GF-D8 (cell line): ENCODE measurements at places on chromosomes 16 and 17.

GRCh38 chr16:77913738-77914253 lies 108.6 kb upstream of the CLEC3A start:
- no peak for DNase-seq

DNA sequence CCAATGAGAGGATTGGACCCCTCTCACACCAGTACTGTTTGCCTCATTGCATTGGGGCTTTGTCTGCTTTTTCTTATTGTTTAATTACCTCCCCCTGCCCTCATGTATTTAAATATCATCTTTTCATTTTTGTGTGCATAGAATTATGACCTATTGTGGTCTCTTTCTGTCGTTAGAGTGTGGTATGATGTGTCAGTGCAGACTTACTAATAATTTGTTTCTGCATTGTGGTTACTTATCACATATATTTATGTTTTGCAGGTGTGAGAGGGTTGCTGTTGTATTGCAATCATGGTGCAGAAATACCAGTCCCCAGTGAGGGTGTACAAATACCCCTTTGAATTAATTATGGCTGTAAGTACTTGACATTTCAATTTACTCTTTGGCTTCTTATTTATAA lies 2.5 kb downstream of the SEC14L1 start:
- no peak for DNase-seq

- no peak for DNase-seq
Observed at GRCh38 chr17:18323507-18324139, 8.5 kb downstream of the SMCR8 start.

GRCh38 chr17:51601622-51602261 lies 341.4 kb downstream of the UTP18 start:
- DNase-seq, result no peak

DNA sequence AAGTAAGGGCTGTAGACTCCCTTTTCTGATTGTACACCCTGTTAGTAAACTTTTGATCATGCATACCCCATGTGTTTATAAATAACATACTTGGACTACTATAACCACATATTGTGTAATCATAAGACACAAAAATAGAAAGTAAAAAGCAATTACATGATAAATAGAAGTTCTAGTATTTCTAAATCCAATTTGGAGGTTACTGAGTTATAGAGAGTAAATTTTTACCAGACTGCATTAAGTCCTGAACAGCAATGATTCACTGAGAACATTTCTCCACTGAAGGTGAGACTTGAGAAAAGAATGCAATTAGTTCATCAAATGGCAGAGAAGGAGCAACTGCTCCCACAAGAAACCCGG lies 7.7 kb upstream of the TBKBP1 start:
- no peak for DNase-seq

DNA sequence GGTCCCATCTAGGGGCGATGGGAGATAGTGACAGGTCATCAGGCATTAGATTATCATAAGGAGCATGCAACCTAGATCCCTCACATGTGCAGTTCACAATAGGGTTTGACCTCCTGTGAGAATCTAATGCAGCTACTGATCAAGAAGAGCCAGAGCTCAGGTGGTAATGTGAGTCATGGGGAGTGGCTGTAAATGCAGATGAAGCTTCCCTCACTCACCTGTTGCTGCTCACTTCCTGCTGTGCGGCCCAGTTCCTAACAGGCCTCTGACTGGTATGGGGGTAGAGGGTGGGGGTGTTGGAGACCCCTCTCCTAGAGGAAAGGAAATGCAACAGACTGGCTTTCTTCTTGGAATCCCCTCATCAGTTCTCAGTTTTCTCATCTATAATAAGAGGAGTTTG lies 131.4 kb downstream of the CA10 start:
- no peak for DNase-seq

- no peak for DNase-seq
Observed at GRCh38 chr16:67909056-67909742, 16.1 kb downstream of the PSKH1 start.

DNA sequence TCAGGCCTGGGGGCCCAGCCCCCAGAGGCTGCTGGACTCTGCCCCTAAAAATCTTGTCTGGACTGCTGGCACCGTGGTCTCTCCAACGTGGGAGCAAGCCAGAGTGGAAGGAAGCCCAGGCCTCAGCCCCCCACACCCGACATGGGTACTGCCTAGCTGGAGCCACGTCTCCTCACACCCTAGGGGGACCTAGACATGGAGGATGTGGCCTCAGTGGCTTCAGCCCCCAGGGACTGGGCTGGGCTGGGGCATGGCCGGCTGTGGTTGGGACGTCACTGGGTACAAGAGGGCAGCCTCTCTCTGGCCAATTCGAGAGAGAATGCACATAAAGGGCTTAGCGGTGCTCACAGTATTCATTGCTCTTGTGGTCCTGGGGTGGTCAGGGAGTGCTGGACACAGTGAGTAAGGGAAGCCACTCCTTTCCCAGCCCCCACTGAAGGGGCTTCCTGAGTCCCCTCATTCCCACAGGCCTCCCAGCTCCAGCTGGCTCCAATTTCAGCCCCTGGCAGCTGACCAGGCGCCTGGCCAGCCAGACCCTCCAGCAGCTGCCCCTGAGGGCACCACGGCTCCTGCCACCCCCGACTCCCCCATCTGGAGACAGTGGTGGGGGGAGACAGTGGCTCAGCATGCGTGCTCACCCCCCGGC lies 1.1 kb downstream of the CDH15 start:
- no peak for DNase-seq

DNA sequence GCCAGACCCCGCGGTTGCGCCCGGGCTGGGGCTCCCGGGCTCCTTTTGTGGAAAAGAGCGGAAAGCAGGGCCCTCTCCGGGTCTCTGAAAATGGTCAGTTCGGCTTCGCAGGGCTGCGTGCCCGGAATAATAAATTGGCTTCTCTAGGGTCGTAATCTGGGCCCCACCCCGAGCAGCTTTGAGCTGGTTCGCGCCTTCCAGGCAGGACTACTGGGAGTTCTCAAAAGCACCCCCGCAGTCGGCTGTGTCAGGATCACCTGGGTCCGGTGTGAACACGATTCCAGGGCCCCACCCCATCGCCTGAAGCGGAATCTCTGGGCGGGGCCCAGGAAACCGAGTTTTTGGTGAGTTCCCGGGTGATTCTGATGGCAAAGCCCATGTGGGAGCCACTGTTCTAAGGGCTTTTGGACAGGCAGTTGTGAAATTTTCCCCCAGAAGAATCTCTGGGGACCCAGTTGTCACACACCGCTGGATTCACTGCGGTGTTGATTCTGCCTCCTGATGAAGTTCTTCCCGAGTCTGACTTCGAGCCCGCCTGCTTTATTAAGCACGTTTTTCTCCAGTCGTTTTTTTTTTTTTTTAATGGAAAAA lies 77.0 kb downstream of the MRC2 start:
- DNase-seq, result no peak

DNA sequence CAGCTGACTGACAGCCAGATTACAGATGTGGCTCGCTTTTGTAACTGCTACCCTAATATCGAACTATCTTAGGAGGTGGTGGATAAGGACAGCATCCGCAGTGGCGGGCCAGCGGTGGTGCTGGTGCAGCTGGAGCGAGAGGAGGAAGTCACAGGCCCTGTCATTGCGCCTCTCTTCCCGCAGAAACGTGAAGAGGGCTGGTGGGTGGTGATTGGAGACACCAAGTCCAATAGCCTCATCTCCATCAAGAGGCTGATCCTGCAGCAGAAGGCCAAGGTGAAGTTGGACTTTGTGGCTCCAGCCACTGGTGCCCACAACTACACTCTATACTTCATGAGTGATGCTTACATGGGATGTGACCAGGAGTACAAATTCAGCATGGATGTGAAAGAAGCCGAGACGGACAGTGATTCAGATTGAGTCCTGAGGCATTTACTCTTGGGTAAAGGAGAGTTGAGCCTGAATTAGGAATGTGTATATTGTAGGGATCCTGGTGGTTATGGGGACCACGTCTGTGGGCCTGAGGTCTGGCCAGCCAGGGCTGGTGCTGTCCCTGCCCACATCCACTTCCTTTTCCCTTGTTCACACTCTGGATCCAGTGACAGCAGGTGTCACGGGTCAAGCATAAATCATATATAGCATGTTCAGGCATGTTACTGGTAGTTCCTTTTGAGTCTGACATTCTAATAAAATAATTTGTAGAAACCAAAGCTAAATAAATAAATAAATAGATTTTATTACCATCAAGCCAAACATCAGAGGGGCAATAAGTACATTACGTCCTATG lies 89.0 kb upstream of the SMURF2 start:
- no peak for DNase-seq

DNA sequence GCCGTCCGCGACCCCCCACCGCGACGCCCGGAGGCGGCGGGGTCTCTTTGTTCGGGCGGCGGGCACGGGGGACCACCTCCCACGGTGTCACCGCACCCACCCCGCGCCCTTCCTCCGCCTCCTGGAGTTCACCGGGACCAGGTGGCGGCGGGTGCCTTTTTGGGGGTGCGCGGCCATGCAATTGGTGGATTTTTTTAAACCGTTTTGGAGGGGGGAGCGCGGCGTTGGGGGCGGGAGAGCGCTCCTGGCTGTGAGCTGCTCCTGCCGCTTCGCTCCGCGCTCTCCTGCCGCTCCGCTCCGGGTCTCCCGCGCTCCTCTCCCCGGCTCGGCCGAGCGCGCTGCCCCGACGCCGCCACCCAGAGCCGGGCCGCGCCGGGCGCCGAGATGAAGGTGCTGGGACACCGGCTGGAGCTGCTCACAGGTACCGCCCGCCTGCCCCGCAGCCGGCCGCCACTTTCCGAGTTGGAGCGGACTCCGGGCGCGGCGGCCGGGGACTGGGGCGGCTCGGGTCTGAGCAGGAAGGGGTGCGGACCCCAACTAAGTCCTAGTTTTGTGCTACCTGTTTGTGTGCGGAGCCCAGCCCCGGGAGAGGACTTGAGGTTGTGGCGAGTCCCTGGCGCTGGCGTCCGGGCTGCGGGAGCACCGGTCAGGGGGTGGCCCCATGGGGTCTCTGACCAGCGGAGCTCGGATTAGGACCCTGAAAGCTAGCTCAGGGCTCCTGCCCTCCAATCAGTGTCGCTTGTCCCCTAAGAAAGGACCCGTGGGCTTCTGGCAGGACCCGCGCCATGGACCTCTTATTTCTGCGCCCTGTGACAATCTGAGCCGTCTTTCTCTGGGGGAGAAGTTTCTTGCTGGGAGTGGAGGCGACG lies 35.7 kb upstream of the NDRG4 start:
- DNase-seq, result no peak

DNA sequence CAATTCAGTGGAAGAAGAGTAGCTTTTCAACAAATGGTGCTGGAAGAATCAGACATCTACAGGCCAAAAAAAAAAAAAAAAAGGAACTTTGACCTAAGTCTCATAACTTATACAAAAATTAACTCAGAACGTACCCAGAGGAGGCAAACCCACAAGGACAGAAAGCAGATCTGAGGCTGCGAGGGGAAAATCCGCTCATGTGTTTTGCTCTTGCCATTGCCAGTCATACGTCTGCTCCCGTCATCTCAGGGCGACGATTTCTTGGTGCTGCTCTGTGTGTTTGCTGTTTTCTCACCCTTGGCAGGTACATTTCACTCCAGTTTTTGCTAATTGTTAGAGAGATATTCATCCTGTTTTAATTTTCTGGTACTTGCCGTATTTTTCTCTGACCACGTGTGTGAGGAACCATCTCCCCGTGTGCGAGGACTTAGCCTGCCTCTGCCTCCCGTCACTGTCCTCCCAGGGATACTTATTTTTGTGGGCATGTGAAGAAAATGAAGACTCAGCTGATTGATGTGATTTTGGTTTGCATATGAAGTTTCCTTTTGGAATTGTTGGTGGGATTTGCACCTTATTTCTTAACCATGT lies 33.4 kb upstream of the ACSF3 start:
- no peak for DNase-seq

DNA sequence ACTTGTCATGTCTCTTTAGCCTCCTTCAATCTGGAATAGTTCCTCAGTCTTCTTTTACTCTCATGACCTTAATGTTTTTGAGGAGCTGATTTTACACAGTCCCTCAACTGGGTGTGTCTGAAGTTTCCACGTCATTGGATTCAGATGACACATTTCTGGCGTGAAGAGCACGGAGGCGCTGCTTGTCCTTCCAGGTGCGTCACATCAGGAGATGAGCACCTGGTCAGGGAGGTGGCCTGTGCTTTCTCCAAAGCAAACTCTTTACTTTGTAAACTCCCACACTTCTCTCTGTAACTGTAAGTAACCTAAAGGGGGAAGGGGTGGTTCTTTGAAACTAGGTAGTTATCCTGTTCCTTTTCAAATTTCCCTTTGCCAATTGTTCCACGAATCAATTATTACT lies 52.5 kb upstream of the MNT start:
- no peak for DNase-seq

DNA sequence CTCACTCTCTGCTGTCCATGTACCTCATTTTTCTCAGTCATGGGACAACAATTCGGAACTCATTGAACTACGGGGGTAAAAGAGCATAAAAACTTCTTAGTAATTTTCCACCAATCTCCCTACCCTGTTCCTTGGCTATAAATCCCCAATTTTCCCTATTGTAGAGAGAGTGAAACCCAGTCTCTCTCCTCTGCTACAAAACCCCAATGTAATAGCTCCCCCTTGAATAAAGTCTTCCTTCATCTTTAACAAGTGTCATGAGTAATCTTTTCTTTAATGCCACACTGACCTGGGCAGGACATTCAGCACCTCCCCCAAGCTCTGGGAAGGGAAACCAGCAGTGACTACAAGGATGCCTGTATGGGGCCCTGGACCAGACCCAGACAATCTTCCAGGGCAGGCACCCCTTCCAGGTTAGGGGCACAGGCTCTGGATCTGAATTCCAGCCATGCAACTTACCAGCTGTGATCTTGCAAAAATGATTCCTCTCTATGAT lies 10.2 kb upstream of the EIF1 start:
- DNase-seq, result peak; percentile 63

GRCh38 chr16:17026600-17027242 lies 444.0 kb downstream of the XYLT1 start:
- no peak for DNase-seq

GRCh38 chr17:43784628-43785101 lies 4.4 kb downstream of the CFAP97D1 start:
- DNase-seq, result no peak

DNA sequence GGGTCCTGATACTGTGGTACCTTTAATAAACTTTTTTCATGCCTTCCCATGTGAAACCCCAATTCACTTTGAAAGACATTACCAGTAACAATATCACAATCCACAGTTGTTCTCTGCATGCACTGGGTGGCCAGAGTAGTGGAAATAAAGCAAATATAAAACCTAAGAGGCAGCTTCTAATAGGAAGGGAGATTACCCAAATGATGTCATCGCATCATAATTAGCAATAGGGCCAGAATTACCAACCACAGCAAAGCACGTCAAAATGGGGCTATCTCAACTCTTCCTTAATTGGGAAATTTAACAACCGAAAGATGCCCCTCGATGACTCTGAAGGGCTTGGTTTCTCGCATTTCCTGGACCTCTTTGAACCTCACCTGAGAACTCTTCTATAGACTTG lies 224.8 kb downstream of the GRIN2A start:
- DNase-seq, result no peak
